ENCODE measurements at places on chromosomes 1 and 21.

DNA sequence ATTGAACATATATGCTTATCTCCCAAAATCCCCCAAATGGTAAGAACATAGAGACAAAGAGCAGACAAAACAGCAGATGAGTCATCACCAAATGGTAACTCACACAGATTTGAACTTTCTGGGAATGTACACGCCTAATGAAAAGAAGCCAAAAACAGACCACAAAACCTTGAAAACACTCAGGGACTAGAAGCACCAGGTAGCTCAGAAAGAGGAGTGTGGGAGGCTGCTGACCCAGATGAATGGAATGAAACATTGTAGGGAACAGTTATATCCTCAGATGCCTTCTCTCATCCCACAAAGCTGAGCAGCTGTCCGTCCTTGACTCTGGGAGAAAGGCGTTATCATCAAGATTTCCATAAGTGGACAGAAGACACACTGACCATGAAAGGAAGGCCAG lies 307.0 kb upstream of the USP25 start:
- peak; percentile 35 for DNase-seq

DNA sequence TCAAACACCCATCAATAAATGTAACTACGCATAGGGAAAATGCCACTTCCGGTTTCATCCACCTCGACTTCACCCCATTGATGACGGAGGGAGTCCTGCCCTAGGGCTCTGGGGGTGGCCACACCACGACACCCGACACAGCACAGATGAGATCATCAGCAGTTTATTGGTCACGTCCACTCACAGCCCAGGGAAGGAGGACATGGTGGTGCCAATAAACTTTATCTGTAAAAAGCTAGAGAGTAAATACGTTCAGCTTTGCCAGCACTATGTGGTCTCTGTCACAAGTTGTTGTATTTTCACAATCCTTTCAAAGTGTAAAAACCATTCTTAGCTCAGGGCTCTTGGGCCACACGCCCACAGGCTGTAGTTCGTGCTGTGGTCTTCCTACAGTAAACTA lies 16.3 kb downstream of the SETD4 start:
- DNase-seq, result no peak

- DNase-seq, result no peak
Observed at GRCh38 chr1:218365226-218365999, 20.3 kb downstream of the TGFB2 start.

DNA sequence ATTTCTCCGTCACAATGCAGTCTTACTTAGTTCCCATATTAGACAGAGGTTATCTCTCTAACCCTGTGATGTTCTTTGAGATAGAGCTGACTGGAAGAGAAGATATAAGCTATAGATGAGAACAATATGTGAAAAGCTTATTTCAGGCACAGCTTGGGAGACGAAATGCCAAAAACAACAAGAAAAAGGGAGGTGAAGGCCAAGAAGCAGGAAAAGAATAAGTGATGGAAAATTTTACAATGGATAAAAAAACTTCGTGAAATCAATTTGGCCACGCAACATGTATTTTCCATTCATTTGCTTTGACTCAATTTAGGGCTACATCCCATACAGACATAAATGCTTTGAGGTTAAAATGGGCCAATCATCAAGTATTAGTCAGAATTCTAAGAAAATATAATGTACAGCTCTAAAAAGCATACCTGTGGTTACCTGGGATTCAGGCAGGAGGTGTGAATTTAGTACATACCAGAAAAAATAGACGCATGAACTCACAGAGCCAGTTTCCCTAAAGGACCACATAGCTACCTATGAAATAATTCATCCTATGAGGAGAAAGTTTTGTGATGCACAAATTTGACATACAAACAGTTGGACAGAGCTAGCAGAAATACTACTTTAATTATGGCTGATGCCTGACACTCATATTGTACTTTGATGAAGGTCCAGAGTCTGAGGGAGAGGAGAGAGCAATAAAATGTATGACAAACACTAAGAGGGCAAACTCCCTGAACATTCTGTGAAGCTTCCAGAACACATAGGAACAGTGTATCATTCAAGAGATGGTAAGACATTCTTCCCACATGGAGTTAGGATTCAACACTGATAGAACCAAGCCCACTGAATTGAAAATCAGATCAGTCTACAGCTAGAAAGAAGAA lies 12.1 kb downstream of the RGS1 start:
- DNase-seq, result no peak

DNA sequence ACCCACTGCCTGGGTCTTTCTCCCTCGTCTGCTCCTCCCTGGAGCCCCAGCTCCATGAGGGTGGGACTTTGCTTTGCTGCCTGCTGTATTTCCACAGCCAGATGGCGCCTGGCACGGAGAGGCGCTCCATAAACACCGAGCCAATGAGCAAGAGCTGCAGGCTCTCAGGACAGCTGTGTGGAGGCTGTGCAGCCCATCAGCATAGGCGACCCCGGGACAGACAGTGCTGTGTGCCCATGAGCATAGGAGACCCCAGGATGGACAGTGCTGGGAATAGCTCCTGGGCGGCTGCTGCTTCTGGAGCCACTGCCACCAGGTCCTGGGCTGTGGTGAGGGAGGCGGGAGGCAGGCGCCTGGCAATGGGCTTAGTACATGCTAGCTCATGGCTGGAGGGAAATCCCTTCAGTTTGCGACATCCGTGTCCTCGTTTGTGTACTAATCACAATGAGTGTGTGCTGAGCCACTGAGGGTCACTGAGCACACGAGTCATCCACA lies 29.2 kb downstream of the CEP104 start:
- DNase-seq, result no peak

GRCh38 chr1:227959325-227959860 lies 11.7 kb upstream of the WNT9A start:
- DNase-seq, result no peak

- DNase-seq, result no peak
Observed at GRCh38 chr1:42551180-42551579, 88.1 kb downstream of the CCDC30 start.

DNA sequence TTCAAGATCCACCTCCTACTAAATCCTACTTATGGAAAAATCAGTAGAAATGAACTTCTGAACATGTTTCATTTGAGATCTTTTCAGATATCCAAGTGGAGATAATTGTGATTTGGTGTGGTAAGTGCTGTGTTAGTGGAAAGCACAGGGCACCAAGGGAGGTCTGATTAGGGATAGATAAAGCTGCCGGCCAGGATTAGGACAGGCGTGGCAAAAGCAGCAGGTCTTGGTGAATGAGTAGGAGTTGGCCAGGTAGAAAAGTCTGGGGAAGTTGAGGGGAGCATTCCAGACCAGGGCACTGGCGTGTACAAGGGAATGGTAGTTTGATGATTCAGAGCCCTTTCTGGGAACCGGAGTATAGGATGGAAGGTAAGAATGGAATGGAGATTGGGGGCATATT lies 47.8 kb downstream of the AZIN2 start:
- no peak for DNase-seq

GRCh38 chr21:21463456-21463855 lies 465.2 kb downstream of the NCAM2 start:
- no peak for DNase-seq

DNA sequence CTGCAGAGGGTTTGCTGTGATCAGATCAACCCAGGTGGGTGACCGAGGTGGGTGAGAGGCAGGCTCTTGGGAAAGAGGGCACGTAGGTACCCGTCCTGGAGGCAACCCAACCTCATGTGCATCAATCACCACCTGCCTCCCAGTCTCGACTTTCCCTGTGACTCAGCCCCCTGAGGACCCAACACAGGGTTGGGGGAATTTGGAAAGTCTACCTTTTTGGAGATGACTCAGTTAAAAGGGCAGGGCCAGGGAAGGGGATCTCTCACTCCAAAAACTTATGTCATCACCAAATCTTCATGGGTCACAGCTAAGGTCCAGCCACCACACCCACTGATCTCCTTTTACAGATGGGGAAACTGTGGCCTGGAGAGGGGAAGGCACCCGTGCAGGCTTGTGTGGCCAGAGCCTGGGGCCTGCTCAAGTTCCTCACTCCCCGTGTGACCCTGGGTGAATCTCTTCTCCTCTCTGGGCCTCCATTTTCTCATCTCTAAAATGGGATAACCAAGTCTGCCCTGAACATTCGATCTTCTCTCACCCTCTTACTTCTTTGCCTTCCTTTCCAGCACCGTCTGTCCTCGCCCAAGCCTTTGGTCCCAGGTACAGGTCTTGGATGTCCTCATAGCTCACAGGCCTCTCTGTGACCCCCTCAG lies 34.6 kb upstream of the WNT4 start:
- no peak for DNase-seq

DNA sequence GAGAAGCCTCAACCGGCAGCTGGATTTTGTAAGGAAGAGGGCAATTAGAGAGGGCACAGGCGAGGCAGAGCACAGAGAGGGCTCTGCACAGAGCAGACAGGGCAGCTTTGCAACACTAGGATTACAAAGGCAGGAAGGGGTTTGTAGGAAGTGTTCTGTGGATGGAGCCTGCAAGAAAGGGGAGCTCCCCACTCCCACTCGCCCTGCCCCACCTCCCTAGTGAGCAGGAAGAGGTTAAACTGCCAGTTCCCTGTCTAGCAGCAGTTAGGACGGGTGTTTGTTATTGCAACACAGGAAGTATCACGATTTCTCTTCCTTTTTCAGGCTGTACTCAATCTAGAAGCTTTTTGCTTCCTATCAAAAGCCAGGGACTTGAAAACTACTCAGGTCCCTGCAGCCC lies 63.3 kb upstream of the LRRC8D start:
- DNase-seq, result no peak

DNA sequence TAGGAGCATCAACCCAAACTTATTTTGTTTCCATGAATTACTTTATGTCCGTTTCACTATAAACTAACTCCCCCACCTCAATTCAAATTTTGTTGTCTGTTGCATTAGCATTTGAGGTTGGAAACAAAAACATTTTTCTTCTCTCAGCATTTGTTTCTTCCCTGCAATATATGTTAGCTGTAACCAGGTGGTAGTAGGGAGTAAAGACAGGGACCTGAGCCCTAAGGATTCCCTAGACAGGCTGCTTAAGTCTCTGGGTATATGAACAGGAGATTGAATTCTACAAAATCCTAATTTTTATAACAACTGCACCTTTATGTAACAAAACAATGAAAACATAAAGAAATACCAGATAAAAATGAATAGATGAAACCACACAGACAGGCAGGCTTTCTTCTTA lies 242.6 kb downstream of the PAPPA2 start:
- no peak for DNase-seq

- no peak for DNase-seq
Observed at GRCh38 chr1:181061891-181062835, 26.3 kb upstream of the IER5 start.

DNA sequence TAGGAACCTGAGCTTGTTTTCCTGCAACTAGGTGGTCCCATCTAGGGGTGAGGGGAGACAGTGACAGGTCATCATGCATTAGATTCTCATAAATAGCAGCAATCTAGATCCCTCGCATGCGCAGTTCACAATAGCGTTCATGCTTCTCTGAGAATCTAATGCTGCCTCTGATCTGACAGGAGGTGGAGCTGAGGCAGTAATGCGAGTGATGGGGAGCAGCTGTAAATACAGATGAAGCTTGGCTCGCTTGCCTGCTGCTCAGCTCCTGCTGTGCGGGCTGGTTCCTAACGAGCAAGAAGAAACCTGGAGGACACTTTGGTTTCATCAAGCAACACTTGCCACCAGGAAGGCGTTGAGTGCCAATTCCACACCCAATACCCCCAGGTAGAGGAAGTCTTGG lies 95.1 kb upstream of the OLIG2 start:
- no peak for DNase-seq

- no peak for DNase-seq
Observed at GRCh38 chr1:234608911-234609690, 877 bp downstream of the IRF2BP2 start.

DNA sequence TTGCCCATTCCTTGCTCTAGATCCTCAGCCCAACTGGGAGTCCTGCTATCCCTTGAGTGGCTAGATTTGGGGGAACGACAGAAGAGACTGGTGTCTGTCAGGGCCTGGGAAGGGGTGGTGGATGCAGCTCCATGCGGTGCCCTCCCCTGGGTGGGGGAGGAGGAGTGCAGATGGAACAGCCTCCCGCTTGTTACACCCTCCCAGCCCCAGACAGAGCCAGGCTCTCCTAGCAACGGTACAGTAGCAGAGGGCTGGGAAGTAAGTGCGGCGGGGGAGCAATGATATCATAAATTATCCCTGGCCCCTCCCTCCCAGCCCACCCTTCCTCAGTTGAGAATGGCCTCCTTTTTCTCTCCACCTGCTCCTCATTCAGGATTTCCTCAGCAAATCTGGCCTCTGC lies 37.2 kb downstream of the RHBG start:
- DNase-seq, result no peak

- DNase-seq, result no peak
Observed at GRCh38 chr21:42248783-42249597, 30.1 kb downstream of the ABCG1 start.

GRCh38 chr1:63255153-63255552 lies 67.2 kb upstream of the FOXD3 start:
- DNase-seq, result no peak

GRCh38 chr1:11701551-11701961 lies 10.0 kb downstream of the DRAXIN start:
- no peak for DNase-seq

DNA sequence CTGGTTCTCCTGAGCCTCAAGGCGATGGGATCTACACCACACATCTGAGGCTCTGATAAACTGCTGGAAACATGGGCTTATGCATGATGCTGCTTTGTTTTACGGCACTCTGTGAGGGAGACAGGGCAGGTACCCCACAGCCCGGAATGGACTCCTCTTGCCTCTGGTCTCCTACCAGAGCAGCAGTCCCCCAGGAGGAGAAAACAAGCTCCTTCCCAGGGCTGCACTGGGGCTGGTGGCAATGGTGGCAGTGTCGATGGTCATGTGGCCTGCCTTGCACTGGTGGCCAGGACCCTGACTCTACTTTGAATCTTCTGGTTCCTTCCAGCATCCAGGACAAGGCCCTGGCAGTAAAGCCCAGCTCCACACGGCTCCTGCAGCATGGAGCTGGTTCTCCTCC lies 79.4 kb downstream of the TOMM20 start:
- no peak for DNase-seq

- DNase-seq, result peak; percentile 19
Observed at GRCh38 chr1:213244664-213245091, 193.6 kb downstream of the RPS6KC1 start.

GRCh38 chr1:145892486-145893087 lies 6.9 kb upstream of the ANKRD35 start:
- no peak for DNase-seq

GRCh38 chr1:47759251-47759935 lies 237.8 kb downstream of the TRABD2B start:
- DNase-seq, result no peak

GRCh38 chr1:220751111-220751510 lies 3.0 kb downstream of the MTARC2 start:
- no peak for DNase-seq

DNA sequence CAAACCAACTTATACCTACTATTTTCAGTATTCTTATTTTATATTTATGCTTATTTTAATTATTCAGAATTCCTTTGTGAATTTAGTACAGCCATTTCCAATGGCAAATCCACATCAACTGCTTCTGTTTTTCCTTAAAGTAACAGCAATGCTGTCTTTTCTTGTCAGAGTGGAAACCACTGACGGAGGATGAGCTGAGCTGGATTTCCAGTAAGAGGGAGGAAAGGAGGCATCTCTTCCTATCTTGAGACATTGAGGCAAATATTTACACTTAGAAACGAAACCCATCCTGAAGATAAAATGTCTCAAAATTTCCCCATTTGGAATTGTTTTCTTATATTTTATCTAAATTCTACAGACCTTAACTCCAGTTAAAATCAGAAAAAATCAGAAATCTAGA lies 66.1 kb upstream of the SLC44A3 start:
- DNase-seq, result no peak

- no peak for DNase-seq
Observed at GRCh38 chr1:99728494-99729235, 37.8 kb downstream of the FRRS1 start.

Data from HS-5 (cell line).